ENCODE measurements at places on chromosomes 6 and 20. TPM values are rescaled to one million over a fixed set of nuclear protein-coding genes. Genes with fewer than 3 reads are reported as not detected.

DNA sequence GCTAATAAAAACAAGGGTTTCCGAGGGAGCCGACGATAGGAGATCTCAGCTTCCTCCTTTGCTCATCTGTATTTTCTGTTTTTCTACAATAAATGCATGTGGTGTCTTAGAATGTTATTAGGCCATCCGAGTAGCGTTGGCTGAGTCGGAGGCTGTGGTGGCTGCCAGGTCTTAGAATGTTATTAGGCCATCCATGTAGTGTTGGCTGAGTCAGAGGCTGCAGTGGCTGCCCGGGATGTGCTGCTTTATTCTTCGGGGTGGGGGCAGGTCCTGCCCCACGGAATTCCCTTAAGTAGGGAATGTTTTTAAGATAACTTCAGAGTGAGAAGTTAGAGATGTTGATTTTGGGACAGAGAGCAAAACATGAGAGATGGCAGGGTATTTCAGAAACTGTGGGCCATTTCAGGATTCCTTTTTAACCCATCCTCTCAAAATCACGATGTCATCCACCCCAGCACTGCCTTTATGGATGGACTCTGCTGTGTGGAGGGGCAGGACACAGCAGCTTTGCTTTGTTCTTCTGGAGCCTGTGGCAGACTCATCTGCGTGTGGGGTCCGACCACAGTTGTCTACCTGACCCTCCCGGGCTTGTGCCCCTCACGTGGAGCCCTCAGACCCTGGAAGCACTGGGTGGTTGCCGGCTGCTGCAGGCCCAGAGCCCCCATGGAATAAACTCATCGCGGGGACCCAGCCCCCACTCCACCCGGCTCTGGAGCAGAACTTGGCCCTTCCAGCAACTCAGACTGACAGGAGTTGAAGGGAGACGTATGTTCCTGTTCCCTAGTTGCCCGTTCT, 20.4 kb downstream of the OSBPL2 start:
- H3K36me3 ChIP-seq = peaks cover 65% of the 10 kb centered on the region
- H3K4me3 ChIP-seq = no peak overlapping the region
- DNase-seq = no peak
- no peaks in the 10 kb centered on the region for H3K27me3 ChIP-seq
- H3K4me1 ChIP-seq = no peaks in the 10 kb centered on the region

ZSCAN31 gene
- polyA plus RNA-seq = 5.2 TPM

GRCh38 chr20:60332523-60332922, 374.3 kb downstream of the CDH26 start:
- no peak overlapping the region for H3K27ac ChIP-seq
- no peak overlapping the region for H3K4me3 ChIP-seq
- H3K27me3 ChIP-seq = no peaks in the 10 kb centered on the region
- no peaks in the 10 kb centered on the region for H3K36me3 ChIP-seq
- H3K4me1 ChIP-seq = no peaks in the 10 kb centered on the region
- DNase-seq = no peak

TP53TG5 gene
- 0.78 TPM for polyA plus RNA-seq

GRCh38 chr20:31819083-31819784, at the start of gene MYLK2:
TSS of gene MYLK2 (plus strand) at chr20:31819356. CDS start at chr20:31819581, 225 bp downstream.
- H3K4me3 ChIP-seq = no peak within 1 kb of the TSS
- no peaks in the 10 kb centered on the region for H3K4me1 ChIP-seq
- no peaks in the 10 kb centered on the region for H3K27me3 ChIP-seq
- H3K27ac ChIP-seq = no peak within 1 kb of the TSS
- H3K36me3 ChIP-seq = no peaks in the 10 kb centered on the region
- no peak for DNase-seq

GRCh38 chr6:89071036-89071435, 9.5 kb upstream of the PNRC1 start:
- H3K27me3 ChIP-seq = no peaks in the 10 kb centered on the region
- peaks cover 7% of the 10 kb centered on the region for H3K4me1 ChIP-seq
- no peaks in the 10 kb centered on the region for H3K36me3 ChIP-seq
- H3K27ac ChIP-seq = no peak overlapping the region

DNA sequence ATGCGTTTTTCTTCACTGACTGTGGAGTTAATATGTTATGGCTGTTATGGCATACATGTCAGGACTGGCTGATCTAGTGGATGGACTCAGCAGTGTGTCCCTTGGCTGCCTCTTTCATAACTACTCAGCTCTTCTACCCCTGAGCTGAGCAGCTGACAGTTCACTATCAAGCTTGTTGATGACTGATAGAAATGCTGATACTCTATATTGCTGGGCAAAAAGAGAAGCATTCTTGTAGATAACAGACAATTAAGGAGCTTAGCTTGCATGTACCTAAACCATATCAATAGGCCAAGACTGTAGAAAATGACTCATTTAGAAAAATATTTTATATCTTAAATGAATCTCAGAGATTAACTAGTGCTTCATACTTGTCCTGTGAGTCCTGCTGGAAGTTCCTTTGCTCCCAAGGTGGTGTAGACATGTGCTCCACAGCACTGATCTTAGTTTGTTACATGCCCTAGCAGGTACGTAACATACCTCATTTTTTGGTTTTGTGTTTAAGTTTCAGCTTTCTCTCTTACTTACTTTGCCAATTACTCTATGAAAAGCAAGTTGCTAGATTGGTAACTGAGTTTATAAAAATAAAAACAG, 236.9 kb downstream of the GMDS start:
- H3K27me3 ChIP-seq = no peaks in the 10 kb centered on the region
- no peak overlapping the region for H3K27ac ChIP-seq
- no peaks in the 10 kb centered on the region for H3K36me3 ChIP-seq
- no peak for DNase-seq
- no peak overlapping the region for H3K4me3 ChIP-seq
- H3K4me1 ChIP-seq = no peaks in the 10 kb centered on the region

DNA sequence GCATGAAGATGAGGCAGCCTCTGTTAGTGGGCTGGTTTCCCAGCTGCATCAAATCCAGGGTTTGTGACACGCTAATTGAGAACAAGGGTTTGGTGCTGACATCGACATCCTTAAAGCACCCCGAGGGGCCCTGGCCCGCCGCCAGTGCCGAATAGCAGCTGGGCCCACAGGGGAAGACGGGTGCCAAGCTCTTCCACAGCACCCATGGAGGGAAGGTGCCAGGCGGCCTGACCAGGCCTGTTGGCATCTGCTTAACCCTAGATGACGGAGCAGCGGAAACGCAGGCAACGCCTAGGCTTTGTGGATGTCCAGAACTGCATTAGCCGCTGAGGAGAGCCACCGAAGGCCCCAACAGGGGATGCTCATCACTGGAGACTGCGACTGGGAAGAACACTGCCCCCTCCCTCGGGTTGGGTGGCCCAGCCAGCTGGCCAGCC, 16.0 kb downstream of the UQCC2 start:
- H3K27ac ChIP-seq = no peak overlapping the region
- no peak for DNase-seq
- H3K4me3 ChIP-seq = no peak overlapping the region
- peaks cover 18% of the 10 kb centered on the region for H3K4me1 ChIP-seq

DNA sequence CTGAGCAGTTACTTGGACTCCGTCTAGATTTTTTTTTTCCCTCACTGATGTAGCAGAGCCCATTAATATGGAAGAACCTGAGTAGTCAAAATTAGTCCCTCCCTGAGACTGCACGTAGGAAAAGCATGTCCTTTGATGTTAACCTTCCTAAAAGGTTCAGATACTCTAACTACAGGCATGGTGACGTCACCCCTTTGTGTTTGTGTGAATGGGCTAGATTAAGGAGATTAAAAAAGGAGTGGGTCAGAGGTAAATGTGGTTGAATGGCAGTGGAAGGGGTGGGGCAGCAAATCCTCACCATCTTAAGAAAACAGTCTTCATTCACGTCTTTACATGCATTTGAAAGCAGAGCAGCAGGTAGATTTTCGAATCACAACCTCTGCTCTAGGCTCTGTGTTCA, 521.1 kb downstream of the TFAP2B start:
- no peak overlapping the region for H3K27ac ChIP-seq
- H3K27me3 ChIP-seq = no peaks in the 10 kb centered on the region
- H3K4me3 ChIP-seq = no peak overlapping the region
- H3K36me3 ChIP-seq = no peaks in the 10 kb centered on the region

DNA sequence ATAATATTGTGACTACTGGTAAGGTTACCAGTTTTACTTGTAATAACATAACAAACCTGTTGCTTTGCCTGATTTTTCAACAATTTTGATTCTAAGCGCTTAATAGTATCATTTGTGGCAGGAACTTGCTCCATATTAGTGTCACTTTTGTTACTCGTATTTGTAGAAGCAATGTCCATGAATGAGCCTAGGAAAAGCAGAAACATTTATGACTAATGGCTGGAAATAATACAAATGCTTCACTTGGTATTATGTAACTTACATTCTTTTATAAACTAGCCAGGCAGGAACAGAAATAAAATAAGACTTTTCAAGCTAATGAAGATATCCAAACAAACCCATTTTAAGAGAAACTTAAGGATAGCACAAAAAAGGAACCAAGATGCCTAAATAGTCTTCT, 38.9 kb downstream of the MAP3K7 start:
- no peak overlapping the region for H3K27ac ChIP-seq
- no peaks in the 10 kb centered on the region for H3K27me3 ChIP-seq
- peaks cover 51% of the 10 kb centered on the region for H3K36me3 ChIP-seq
- H3K4me3 ChIP-seq = no peak overlapping the region
